WERI-Rb-1 (cell line): ENCODE measurements at places on chromosomes 1 and 21.

GRCh38 chr1:98661544-98662355, at the start of gene SNX7:
Gene SNX7 (plus strand): TSS chr1:98661721. CDS start chr1:98661732, 11 bp downstream.
- DNase-seq: peak; percentile 84

GRCh38 chr1:177912991-177913390, 56.9 kb downstream of the SEC16B start:
- DNase-seq: no peak

GRCh38 chr1:32890516-32891240, 4.4 kb downstream of the HPCA start:
- DNase-seq: peak; percentile 55

DNA sequence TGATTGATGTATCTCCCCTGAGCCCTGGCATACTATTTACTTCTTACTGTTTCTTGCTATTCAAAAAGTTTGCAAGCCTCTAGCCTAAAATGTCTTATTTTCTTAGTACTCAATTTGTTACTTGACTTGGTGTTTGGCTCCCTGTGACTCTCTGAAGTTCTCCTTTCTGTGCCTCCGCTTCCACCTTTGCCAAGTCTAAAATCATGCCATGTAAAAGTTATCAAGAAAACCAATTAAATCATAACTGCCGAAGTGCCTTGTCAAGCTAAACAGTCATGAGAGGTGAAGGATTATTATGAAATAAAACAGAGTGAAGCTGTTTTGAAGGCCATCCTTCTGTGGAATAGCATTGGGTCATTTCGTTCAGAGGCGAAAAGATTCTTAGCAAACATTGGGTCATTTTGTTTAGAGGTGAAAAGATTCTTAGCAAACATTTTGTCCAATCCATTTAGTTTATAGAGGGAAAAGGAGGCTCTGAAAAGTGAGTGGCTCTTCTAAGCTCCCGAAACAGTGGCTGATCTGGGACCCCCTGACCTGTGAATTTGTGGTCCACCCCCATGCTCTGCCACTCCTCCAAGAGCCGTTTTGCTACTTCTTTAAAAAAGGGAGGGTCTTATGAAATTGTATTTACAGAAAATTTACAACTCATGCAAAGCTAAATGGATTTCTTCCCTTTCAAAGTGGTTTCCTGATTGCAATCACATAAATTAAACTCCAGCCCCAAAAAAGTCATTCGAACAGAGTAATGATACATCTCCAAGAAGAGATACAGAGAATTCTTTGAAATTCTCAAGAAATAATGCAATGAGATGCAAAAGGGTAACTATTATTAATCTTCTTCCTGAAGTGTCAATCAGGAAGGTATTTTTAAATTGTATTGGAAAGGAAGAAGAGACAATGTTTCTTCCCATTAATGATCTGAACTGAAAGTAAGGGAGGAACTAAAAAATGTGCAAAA, 141.4 kb downstream of the RUNX1 start:
- DNase-seq: no peak

- DNase-seq: no peak
Observed at GRCh38 chr1:85360730-85361493, 84.5 kb upstream of the BCL10 start.

DNA sequence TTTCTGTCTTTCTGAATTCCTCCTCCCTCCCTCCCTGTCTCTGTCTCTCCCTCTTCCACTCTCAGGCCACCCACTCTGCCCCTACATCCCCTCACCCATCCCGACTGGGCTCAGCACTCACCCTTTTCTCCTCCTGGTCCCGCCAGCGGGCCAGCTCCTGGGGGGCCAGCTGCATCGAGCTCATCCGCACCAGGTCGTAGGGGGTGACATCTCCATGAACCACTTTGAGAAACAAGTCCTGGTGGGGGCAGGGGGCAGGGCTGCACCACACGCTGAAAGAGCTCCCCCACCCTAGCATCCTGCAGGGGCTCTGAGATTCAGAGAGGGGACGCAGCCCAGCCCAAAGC, 17.8 kb downstream of the SPOCD1 start:
- DNase-seq: peak; percentile 16

DNA sequence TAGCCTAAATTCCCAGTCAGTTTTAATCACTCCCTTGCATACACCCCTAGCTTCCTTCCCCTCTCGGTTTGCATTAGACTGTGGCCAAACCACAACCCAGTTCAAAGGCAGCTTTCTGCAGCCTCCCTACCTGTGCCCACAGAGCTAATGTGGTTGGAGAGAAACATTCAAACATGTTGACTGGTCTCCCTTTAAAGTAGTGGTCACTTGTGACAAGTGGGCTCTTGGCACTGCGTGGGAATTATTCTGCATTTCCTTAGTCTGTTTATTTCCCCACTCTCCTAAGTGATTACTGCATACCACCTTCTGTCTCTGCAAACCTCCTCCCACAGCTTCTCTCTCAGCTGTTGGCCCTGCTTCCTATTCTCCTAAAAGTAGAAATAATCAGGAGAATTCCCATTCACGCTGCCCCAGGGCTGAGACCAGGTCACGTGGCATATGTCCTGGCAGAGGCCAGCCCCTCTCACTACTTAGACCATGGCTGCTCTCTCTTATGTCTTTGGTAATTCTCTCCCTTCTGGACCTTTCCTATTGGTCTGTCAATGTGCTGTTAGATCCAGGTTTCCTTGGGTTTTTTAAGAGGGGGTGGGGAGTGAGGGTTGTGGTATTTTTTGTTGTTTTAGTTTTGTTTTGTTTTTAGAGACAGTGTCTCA, 38.4 kb upstream of the CD101 start:
- DNase-seq: no peak

DNA sequence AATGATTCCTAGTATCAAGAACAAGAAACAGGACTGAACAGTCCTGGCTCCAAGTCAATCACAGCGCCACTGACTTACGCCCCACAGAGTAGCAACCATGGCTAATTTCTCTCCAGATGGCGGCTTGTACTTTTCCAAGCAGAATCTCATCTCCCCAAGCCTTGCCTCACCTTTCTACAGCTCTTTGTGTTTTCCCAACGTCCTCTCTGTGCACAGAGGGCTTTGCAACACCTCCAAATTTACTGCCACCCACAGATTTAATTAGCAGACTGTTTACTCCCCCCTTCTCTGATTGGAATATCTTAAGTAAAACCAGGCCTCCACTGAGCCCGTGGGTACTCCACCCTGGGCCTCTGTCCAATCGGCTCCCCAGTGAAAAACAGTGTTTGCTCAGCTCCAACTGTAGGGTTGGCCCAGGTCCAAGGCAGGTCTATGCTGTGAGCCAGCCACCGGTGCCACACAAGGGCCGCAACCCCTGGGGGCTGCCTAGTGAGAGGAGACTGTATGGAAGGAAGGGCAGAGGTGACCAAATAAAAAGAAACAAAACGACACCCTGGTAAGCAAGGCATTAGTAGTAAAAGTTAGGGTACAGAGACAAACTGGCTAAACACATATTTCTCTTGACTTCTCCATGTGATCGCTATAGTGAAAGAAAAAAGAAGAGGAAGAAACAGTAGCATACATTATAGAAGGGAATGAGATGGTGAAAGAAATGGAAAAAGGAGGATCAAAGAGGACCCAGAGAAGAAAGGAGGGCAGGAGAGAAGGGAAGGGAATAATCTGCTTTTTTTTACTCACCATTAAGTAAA, 128.4 kb upstream of the SOD1 start:
- DNase-seq: no peak

DNA sequence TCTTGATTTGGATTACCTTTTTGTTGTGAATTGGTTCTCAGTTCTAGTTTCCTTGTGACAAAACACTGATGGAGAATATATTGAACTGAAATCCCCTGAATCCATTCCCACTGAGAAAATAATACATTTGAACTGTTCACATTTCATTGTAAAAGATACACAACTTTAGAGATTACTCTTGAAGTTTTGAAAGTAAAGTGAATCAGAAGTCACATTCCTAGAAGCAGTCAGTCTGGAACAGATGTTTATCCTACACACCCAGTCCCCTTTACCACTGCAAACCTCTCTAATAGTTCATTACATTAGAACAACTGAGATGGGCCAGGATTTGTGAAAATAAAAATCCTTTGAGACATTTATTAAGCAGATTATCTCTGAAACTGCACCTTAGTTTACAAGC, 3.4 kb downstream of the RERE start:
- no peak for DNase-seq

DNA sequence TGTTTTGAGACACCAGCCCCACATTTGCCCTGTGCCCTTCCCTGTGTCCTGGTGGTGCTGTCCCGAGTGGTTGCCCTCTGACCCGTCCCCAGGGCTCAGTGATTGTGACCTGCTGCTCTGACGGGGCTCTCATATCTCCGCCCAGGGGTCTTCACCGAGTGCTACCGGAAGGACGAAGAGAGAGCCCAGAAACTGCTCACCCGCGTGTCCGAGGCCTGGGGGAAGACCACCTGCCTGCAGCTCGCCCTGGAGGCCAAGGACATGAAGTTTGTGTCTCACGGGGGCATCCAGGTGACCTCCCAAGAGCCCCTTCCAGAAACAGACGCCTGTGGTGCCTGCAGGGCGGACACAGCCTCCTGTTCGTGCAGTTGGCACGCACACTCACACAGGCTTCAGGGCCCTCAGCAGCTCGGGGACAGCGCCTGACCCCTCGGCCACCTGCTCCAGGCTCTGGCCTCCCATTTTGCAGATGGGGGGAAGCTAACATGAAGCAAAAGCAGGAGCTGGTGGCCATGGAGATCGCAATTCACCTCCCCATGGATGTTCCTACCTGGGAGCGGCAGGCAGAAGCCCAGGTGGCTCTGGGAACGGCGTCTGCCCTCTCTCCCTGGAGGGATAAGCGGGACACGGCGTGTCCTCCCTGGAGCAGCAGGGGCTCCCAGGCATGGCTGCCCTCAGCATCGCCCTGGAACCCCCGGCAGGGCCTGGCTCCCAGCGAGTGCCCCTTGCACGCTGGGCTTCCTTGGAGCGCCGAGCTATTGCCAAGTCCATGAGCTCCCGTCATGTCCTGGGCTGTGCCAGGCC, 45.9 kb downstream of the TRPM2 start:
- no peak for DNase-seq

GRCh38 chr1:202586018-202586821, 124.0 kb downstream of the SYT2 start:
- DNase-seq: no peak

GRCh38 chr1:28803051-28803450, 8.9 kb upstream of the OPRD1 start:
- no peak for DNase-seq

GRCh38 chr1:245871915-245872314, 635.2 kb downstream of the SMYD3 start:
- DNase-seq: no peak

DNA sequence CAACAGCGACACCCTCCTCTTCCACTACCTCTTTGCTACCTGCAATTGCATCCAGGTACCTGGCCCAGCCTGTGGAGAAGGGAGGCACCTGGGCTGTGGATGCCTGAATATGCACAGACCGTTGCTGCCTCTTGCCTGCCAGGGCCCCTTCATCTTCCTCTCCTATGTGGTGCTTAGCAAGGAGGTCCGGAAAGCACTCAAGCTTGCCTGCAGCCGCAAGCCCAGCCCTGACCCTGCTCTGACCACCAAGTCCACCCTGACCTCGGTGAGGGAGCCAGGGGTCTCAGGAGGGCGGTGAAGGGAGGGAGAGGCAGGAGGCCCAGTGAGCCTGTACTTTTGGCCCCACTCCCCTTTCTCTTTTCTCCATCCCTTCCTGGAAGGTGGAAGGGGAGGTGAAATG, 11.5 kb downstream of the PSRC1 start:
- DNase-seq: no peak

DNA sequence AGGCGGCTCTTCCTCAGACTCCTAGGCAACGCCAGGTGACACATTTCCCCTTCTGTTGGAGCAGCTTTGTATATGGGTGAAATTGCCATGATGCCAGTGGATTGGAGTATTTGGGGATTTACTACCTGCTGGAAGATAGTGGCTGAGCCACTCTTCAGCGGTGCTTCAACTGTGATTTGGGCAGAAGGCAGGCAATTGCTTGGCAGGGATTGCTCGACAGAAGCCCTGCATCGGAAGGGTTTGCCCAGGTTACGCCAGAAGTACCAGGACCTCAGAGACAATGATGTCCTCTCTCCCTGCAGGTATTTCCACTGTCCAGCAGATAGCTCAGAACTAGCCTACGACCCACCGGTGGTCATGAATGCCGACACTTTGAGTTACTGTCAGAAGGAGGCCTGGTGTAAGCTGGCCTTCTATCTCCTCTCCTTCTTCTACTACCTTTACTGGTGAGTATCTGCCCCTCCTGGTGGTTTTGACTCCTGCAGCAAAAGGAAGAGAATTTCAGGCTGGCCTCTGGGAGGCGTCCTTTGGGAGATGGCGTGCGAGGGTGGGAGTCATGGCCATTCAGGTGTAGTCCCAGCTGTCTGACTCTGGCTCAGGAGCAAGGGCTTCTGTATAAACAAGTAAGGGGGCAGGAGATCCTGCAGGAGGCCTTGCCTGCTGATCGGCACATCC, 118.3 kb downstream of the CNIH3 start:
- DNase-seq: no peak

- DNase-seq: no peak
Observed at GRCh38 chr1:13663969-13664368, 36.0 kb upstream of the PRDM2 start.

- no peak for DNase-seq
Observed at GRCh38 chr1:83857103-83857502, 141.8 kb downstream of the TTLL7 start.

DNA sequence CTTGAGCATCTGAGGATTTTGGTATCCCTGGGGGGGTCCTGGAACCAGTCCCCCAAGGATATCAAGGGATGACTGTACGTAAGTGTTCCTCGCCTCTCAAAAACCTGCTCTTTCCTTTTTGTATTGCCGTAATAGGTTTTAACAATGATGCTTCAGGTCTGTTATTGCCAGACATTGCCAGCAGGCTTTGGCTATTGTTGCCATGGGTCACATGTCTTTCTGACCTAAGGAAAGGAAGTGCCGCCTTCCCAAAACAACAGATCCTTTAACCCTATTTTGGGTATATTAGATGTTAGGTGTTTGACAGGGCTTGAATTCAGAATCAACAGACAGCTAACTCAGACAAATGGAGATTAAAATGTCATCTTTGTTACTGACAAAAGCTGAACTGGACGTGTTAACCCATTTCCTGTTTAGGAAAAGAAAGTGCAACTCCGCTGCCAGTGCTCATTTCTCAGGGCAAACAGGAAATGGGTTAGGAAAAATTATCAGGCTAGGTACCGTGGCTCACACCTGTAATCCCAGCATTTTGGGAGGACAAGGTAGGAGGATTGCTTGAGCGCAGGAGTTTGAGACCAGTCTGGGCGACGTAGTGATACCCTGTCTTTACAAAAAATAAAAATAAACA, 12.4 kb upstream of the PRPF38B start:
- DNase-seq: no peak

DNA sequence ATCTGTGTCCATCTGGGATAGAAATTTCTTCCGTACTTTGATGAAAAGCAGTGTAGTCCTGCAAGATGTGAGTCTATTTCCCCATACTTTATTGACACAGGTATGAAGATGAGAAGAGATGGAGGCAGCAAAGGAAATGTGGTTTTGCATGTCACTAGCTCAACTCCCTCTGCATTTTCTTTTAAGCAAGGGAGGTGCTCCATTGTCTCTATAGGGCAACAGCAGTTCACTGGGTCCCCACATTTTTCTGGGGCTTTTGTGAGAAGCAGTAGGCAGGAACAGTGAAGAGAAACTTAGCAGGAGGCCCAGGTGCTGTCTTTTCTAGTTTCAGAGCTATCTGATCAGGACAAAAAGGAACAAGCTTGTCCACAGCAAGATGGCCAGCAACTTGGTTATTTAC, 37.1 kb downstream of the C21orf91 start:
- no peak for DNase-seq

GRCh38 chr1:38598118-38598517, 261.5 kb downstream of the RRAGC start:
- DNase-seq: no peak

GRCh38 chr1:44985747-44986359, 542 bp downstream of the EIF2B3 start:
- DNase-seq: no peak
